ENCODE measurements at places on chromosomes 13 and 19. TPM values are rescaled to one million over a fixed set of nuclear protein-coding genes. Genes with fewer than 3 reads are reported as not detected.

The ANKLE1 gene
- 0.76 TPM for total RNA-seq

The DLL3 gene
- 2.8 TPM for total RNA-seq

The TMEM59L gene
- total RNA-seq, result 1.3 TPM

The TMC4 gene
- 4.1 TPM for total RNA-seq

The ZNF30 gene
- 2.0 TPM for total RNA-seq

The SERTAD3 gene
- total RNA-seq, result 17.9 TPM

The GPR4 gene
- total RNA-seq, result not detected

The PSG2 gene
- total RNA-seq, result not detected

The LMTK3 gene
- total RNA-seq, result 0.16 TPM

The ZNF723 gene
- total RNA-seq, result not detected

The ZNF554 gene
- 2.9 TPM for total RNA-seq

The MAG gene
- total RNA-seq, result 0.25 TPM

The TEX101 gene
- not detected for total RNA-seq

The CEACAM21 gene
- not detected for total RNA-seq

The LIM2 gene
- total RNA-seq, result not detected

The GIPR gene
- 0.51 TPM for total RNA-seq

The C1QTNF9 gene
- total RNA-seq, result not detected

The ONECUT3 gene
- not detected for total RNA-seq

The ERF gene
- total RNA-seq, result 62.1 TPM

The CD70 gene
- total RNA-seq, result 70.9 TPM

The SIRT2 gene
- 37.5 TPM for total RNA-seq

The ZNF578 gene
- total RNA-seq, result 0.16 TPM

The FFAR1 gene
- not detected for total RNA-seq

The RAB3D gene
- total RNA-seq, result 6.2 TPM

The PNMA8A gene
- 14.1 TPM for total RNA-seq

The PABPC3 gene
- 0.33 TPM for total RNA-seq

The SLC25A15 gene
- 20.3 TPM for total RNA-seq

The SELENOV gene
- not detected for total RNA-seq

The C13orf42 gene
- not detected for total RNA-seq

The SIGLEC8 gene
- not detected for total RNA-seq

The NRTN gene
- total RNA-seq, result 1.6 TPM
